ENCODE measurements at places on chromosomes 7 and 10.

DNA sequence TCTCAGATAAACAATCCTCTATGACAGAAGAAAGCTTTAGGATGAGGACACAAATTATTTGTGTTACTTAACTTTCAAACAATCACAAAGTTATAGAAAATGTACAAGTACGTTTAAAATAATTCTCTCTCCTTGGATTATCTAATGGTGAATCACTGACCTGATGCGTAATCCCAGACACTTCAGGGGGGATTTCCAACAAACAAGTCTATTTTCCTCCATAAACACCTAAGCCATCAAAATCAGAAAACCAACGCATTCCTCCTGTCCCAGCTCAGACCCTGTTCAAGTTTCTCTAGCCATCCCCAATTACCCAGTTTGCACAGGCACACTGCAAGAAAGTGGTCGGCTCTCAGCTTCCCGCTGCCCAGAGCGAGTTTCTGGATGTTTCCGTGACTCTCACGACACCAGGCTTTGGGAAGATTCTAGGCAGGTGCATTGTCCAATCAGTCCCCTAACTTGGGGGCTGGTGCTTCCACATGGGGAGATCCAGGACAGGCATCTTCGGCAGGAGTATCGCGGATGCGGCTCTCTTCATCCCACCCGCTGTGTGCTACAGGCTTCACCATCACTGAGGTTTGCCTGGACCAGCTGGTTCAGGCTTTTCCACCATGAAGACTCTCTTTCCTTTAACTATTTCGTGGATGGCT is 200.0 kb downstream of the ZMYND11 start:
- DNase-seq, result no peak

GRCh38 chr7:23055582-23056178 is 41.8 kb upstream of the HYCC1 start:
- DNase-seq, result no peak

- no peak for DNase-seq
Measured at GRCh38 chr10:30166929-30167328, 107.5 kb upstream of the JCAD start.

GRCh38 chr7:144787127-144787526 is 48.7 kb downstream of the TPK1 start:
- no peak for DNase-seq

DNA sequence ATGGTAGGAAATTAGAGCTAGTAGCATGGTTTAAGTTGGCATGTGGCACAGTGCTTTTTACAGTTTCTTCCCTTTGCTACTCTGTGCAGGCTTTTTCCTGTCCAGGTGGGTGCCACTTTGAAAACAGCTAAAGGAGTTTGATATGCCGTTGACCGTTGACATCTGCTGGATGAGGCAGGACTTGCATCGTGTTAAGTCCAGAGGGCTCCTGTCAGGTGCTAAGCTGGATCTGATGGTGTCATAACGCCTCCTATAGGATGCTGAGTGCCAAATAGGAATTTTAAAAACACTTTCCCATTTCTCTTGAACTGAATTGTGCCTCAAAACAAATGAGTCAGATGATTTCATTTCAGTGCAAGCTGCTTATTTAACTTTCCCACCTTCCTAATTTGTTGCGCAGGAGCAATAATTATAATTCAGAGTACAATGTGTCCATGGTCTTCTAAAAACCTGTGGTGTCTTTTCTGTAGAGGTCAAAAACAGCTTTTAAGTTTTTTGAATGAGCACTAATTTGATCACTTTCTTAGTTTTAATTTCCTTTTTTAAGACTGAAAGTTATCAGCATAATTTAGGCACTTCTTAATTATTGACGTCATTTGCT is 178.3 kb downstream of the CDCA7L start:
- no peak for DNase-seq

DNA sequence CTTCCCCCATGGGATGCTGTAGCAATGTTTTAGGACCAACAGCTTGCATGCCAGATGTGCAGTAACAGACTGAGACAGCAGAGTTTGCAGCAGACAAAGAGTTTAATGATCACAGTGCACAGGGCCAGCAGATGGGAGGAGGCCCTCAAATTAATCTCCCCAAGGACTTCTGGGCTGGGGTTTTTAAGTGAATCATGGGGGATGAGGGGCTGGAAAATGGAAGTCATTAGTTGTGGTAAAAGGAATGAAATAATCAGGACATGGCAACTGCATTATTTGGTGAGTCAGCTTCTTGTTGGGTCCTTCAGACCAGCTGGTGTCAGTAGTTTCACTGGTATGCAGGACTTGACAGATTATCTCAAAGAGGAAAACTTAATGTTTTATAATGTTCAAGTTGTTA is 12.6 kb upstream of the NRBF2 start:
- no peak for DNase-seq

- DNase-seq, result no peak
Measured at GRCh38 chr7:132424821-132425724, 151.2 kb downstream of the PLXNA4 start.

DNA sequence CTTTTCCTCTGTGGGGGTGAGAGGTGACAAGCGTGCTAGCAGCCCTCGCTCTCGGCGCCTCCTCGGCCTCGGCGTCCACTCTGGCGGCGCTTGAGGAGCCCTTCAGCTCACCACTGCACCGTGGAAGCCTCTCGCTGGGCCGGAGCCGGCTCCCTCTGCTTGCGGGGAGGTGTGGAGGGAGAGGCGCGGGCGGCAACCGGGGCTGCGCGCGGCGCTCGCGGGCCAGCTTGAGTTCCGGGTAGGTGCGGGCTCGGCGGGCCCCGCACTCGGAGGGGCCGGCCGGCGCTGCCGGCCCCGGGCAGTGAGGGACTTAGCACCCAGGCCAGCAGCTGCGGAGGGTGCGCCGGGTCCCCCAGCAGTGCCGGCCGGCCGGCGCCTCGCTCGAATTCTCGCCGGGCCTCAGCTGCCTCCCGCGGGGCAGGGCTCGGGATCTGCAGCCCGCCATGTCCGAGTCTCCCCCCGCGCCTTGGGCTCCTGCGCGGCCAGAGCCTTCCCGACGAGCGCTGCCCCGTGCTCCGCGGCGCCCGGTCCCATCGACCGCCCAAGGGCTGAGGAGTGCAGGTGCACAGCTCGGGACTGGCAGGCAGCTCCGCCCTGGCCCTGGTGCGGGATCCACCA is 352.8 kb upstream of the PODXL start:
- DNase-seq, result no peak

DNA sequence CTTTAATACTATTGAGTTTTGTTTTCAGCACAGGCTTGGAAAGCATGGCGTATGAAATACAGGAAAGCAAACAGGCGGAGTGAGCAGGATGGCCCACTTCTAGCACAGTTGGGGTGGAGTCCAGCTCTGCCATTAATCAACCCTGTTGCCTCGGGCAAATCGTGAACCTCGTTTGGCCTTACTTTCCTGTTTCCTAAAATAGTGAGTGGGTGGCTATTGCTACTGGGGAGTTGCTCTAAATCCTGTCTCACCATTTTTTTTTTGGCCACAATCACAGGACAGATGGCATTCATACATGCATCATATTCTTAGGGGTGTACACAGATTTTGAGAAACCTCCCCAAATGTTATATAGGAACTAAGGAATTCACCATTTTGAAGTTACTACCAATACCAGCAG is 157.8 kb downstream of the ANLN start:
- no peak for DNase-seq

DNA sequence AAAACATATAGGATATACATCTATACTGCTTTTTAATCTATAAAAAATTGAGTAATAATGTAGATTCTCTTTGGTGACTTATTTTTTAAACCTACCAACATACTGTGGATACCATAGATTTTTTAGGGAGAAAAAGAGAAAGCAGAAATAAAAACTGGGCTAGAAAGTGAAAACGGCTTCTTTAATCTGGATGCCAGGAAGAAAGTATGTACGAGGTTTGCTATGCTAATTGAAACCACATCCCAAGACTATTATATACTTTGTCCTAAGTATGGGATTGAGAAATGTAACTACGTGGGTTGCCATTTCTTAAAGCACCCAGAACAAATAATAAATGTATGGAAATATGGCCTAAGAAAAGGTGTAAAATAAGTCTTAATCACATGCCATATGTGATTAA is 129.0 kb upstream of the NFE2L3 start:
- DNase-seq, result no peak

DNA sequence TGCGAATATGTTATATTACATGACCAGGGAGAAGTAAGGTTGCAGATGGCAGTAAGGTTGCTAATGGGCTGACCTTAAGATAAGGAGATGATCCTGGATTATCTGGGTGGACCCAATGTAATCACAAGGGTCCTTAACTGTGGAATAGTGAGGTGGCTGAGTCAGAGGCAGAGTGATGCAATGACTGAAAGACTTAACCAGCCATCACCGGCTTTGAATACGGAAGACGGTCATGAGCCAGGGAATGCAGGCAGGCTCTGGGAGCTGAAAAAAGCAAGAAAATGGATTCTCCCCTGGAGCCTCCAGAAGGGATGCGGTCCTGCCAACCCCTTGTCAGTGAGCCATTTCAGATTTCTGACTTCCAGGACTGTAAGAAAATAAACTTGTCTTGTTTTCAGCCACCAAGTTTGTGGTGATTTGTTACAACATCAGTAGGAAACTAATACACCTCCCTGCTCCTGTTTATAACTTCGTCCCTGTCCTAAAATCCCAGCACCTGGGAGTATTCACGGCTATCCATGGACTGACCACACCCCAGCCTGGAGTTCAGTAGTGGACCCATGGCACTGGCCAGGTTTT is 4.6 kb upstream of the C10orf95 start:
- no peak for DNase-seq

DNA sequence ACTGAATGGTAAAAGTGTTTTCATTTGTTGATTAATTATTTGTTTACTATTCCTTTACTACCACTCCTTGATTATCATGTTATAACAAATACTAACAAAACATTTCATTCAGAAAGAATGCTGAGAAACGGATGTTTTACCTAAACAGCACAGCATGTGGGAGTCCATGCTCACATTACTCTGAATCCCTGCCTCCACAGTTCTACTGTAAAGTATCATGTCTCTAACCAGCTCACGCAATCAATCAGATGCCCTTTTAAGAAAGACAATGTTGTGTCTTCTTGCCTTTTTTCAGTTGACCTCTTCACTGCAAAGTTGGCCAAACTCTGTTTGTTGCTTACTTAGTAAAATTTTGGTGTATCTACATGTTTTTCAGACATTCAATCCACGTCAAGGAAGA is 232.5 kb upstream of the MDFIC start:
- no peak for DNase-seq

DNA sequence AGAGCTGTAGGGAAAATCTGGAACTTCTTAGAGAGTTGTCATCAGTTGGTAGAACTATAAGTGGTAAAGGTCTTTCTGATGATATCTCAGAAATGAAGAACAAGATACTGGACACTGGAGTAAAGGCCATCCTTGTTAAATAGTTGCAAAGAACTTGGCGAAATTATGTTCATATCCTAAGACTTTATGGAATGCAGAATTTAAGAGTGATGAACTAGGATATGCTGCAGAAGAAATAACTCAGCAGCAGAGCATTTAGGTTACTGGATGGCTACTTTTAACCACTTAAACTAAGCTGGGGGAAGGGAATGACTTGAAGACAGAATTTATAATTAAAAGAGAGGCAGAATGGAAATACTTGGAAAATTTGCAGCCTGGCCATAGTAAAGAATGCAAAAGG is 23.7 kb downstream of the PTEN start:
- DNase-seq, result no peak

GRCh38 chr10:8435186-8436055 is 380.9 kb downstream of the GATA3 start:
- no peak for DNase-seq

- no peak for DNase-seq
Measured at GRCh38 chr7:70710011-70710480, 421.9 kb upstream of the GALNT17 start.

DNA sequence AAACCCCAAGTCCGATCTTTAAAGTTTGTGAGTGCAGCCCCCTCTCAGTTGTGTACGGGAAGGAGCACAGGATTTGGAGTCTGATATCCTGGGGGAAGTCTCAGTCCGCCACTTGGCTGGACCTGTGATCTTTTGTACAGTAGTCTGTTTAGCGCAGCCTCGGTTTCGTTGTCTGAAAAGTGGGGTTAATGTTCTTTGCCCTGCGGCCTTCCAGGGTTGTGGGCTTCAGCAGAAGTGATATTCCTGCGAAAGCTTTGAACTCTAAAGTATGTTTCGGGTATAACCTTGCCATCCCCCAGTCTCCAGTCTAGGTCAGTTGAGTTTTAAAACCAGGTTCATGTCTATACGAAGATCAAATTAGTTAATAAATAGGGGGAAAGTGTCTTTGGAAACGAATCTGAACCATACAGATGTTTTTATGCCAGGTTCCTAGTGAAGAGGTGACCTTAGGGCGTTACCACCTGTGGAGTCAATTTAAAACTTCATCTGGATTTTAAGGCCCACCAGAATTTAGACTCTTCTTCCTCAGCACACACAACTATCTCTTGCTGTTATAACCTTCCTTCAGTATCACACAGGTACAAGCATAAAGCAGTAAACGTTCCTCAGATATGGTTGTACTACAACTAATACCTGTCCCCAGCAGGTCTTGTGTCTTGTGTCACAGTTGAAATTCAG is 904 bp downstream of the R3HCC1L start:
- DNase-seq, result no peak

- no peak for DNase-seq
Measured at GRCh38 chr10:11532306-11532705, 79.1 kb downstream of the USP6NL start.

GRCh38 chr7:18426564-18427226 is 68.9 kb upstream of the HDAC9 start:
- no peak for DNase-seq

GRCh38 chr7:42033480-42033879 is 203.5 kb downstream of the GLI3 start:
- DNase-seq, result no peak

GRCh38 chr7:70393956-70394355 is 738.0 kb upstream of the GALNT17 start:
- DNase-seq, result no peak

DNA sequence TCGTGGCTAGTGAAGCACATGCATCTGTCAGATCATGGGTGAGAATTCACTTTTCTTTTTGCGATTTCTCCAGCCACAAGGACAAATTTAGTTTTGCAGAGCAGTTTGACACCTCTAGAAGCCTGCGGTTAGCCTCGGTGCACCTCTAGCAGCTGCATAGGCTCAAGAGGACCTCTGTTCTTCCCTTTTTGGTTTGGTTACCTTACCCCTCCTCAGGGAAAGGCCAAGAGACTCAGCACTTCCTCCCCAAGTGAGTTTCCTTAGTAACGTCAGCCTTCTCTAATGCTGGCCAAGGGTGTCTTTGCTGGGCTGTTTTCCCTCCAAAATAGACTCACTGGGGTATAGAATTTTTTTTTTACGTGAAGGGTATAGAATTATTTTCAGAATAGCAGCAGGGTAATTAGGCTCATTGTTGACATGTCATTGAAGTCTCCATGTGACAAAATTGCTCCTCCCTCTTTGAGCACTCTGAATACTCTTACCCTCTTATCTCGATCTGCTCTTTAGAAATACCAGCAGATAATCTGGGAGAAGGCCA is 97.8 kb downstream of the AUTS2 start:
- no peak for DNase-seq

All from left forelimb (tissue), 1 donor.